NCI-H1105 (cell line): ENCODE measurements at places on chromosomes 12 and 14.
A peak's percentile ranks its signal among the peaks of the same experiment; 100 is the strongest.

- DNase-seq = no peak
Measured at GRCh38 chr14:100622224-100622623, 35.0 kb upstream of the BEGAIN start.

GRCh38 chr14:78612666-78613065 is 442.5 kb downstream of the NRXN3 start:
- no peak for DNase-seq

DNA sequence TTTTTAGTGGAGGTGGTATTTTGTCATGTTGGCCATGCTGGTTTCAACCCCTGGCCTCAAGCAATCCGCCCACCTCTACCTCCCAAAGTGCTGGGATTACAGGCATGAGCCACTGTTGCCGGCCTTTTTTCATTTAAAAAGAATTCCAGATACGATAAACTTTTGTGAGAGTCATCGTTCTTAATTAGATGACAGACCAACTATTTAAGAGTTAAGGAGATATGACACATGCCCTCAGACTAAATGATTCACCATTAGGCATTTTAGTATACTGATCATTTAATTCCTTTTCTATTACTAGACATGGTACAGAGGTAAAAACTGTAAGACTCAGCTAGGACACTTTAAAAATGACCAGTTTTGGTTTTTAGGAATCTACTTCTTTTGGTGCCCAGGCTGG is 2.4 kb downstream of the ANKRD13A start:
- DNase-seq = no peak

DNA sequence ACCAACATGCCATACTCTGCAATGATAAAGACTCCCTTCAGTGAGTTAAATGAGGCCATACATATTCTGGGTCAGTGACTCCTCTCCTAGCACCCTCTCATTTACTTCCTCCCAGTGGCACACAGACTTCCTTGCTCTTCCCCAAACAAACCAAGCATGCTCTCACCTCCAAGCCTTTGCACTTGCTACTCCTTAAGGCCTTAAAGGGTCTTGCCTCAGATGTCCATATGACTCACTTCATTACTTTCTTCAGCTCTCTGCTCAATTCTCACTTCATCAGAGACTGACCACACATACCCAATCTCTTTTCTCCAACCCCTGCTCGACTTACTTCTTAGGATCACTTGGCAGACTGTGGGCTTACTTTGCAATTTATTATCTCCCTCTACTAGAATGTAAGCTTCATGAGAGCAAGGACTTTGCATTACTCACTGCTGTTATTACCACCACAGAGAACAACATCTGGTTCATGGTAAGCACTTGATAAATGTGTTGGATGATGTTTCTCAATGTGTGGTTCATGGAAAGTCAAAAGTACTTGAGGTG is 22.8 kb downstream of the DDX24 start:
- DNase-seq = no peak

DNA sequence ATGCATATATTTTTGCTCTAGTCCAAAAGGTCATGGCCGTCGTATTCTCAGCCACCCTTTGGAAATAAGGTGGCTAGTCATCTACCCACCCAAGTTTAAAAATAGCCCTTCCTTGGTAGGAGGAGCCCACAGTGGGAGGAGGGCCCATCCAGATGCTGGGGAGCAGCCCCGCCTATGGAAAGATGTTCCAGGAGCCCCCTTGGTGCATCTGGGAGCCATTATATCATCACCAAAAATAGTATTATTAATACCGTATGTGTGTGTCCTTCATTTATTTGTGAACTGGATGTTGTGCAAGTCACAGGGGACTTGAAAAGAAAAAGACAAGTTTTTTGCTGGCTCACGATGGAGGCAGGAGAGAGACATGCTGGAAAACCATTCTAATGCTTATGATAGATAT is 34.0 kb downstream of the EMP1 start:
- no peak for DNase-seq

- no peak for DNase-seq
Measured at GRCh38 chr12:1908758-1909157, 9.7 kb downstream of the CACNA2D4 start.

- peak; percentile 44 for DNase-seq
Measured at GRCh38 chr14:78683981-78684380, 513.8 kb downstream of the NRXN3 start.
